ENCODE measurements at places on chromosomes 7 and 10. TPM values are rescaled to one million over a fixed set of nuclear protein-coding genes. Genes with fewer than 3 reads are reported as not detected.

DNA sequence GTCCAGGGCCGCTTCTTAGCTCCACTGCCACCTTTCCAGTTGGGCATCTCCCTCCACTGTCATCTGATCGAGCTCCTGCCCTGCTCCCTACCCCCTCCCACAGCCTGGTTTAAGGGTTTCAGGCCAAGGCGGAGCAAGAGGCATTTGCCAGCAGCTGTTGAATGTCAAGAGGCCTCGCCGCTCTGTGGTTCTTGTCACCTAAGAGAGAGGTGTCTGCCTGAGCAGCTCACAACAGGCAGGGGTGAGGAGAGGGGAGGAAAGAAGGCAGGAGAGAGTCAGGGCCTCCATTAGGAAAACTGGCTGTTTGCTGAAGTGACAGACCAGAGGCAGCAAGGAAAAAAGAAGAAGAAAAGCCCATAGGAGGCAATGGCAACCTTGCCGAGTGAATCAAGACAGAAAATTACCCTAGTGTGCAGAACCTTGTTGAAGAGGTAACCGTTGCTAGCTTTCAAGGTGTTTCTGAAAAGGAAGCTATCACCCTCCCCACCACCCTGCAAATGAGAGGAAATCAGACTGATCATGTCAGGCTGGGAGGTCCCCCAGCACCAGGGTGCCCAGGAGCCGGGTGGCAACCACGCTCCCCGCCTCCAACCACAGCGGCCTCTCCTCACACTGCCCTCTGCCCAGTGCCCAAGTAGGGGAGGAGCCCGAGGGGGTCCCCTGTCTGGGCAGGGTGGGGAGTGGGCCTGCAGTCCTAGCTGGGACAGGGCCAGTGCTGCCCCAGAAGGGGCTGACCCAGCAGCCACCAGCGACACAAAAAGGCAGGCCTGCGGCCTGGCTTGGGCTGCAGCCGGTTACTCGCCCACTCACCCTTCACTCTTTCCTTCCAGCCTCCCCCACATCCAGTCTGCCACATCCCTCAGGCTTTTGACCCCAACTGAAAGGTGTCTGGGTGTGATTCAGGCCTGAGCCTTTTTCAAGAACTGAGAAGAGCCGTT lies 7.1 kb downstream of the GATA3 start:
- DNase-seq, result no peak

DNA sequence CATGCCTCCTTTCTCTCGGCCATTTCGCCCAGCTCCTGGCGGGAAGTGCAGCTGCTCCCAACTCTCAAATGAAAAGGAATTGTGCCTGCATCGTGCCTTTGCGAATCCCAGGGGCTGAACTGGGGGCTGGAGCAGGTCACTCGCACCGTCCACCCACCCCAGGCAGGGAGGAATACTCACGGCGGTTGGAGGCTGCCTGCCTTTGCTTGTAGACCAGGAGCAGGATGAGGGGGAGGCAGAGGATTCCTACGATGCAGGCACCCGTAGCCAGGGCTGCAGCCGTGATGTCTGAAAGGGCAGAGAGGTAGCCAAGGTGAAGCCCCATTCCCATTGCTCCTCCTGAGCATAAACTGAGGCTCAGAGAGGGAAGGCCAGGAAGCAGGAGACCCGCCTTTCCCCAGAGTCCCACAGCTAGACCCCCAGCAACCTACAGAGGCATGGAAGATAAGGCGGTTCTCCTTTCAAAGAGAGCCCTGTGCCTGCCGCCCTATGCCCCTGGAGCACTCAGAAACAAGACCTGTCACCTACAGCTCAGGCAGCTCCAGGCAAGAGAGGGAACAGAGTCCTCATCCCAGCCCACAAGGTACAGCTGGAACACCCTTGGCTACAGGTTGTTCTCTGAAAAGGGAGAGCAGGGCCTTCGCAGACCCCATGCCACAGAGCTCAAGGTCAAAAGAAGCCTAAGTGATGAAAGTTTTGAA lies 18.0 kb downstream of the VSIR start:
- DNase-seq, result no peak

- no peak for DNase-seq
Observed at GRCh38 chr10:3532644-3533043, 252.4 kb downstream of the KLF6 start.

GRCh38 chr10:69844698-69845097 lies 43.0 kb downstream of the COL13A1 start:
- no peak for DNase-seq

GRCh38 chr10:75708060-75708459 lies 276.6 kb downstream of the LRMDA start:
- no peak for DNase-seq

- DNase-seq, result peak; percentile 41
Observed at GRCh38 chr7:66952343-66953043, 31.5 kb downstream of the TMEM248 start.

- DNase-seq, result no peak
Observed at GRCh38 chr10:62001898-62002297, 100.4 kb downstream of the ARID5B start.

LIPN gene
- not detected for total RNA-seq

ITPRIP gene
- total RNA-seq, result 5.9 TPM

GRCh38 chr10:68231106-68231816 lies 652 bp downstream of the ATOH7 start:
- peak; percentile 58 for DNase-seq

DNA sequence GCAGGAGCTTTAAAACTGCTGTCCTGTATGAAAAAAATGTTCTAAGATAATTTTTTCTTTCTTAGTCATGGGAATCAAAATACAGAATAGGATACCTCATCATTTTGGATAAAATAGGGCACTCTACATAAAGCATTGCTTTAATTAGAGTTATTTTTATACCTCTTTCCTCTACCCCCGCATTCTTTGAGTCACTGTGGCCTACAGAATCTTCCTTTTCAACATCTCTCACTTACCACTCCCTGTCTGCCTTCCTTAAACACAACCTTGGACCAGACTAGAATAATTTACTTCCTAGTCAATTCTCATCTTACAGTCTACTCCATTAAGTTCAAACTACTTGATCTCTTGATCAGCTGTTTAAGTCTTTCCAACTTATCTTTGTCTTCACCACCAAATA lies 462.3 kb downstream of the PHTF2 start:
- no peak for DNase-seq

GRCh38 chr7:129773328-129773731 lies 161.8 kb downstream of the NRF1 start:
- DNase-seq, result no peak

DNA sequence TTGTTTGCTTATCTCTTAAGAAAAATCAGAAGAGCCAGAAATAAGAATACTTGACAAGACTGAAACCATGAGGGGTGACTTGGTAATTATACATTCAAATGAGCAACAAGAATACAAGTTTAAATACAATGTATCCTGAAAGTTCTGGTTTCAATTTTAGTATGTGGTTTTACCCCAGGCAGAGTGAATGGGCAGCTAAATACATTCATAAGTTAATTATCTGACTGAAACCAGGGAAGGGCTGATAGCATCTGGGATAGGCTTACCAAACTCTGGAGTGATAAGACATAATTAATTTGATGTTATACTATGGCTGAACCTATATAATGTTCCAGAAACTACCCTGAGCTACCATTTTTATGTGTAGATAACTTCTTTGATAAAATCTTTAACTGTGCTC lies 252.2 kb upstream of the PLXNA4 start:
- no peak for DNase-seq

- DNase-seq, result peak; percentile 44
Observed at GRCh38 chr7:151058781-151059366, 515 bp upstream of the SLC4A2 start.

VWA2 gene
- total RNA-seq, result 2.6 TPM

GRCh38 chr10:22606164-22606614 lies 108.2 kb downstream of the PIP4K2A start:
- DNase-seq, result no peak

GPR141 gene
- 0.40 TPM for total RNA-seq

GRCh38 chr10:120981601-120982391 lies 130.6 kb downstream of the WDR11 start:
- DNase-seq, result no peak

DNA sequence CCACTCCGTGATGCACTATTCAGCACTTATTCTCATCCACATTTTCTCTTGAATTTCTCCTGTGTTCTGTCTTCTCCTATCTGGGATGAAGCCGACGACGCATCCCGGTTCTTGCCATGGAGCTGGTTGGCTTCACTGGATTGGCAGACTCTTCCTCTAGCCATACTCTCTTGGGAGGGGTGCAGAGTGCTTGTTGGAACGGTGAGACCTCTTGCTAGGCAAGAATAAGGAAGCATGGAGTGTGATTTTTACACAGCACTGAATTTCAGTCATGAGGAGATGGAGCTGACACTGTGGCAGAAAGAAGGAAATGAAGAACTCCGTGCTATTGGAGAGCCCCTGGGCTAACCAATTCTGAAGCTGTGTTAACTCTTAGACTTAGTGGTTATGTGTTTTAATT lies 28.2 kb upstream of the ZNF32 start:
- no peak for DNase-seq

GRCh38 chr7:30428246-30429155 lies 50.1 kb downstream of the NOD1 start:
- peak; percentile 62 for DNase-seq

DNA sequence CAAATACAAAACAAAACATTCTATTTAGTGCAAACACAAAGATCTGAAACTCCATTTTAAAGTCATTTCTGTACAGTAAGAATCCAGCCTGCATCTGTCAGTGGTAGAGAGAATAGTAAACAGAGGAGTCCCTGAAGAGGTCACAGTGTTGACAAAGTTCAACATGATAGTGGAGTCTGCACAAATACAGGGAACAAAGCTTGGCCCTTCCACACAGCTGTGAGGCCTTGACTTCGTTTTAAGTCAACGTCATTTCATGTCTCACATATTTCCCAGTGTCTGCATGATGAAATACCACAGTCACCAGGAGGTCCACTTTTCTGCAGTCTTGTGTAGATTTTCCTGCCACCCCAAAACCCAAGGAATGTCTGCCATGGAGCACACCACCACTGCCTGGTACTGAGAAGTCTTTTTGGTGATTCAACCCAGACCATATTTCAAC lies 33.0 kb downstream of the CYP26A1 start:
- no peak for DNase-seq

ATAD1 gene
- total RNA-seq, result 38.1 TPM

- DNase-seq, result no peak
Observed at GRCh38 chr7:455110-455928, 64.3 kb downstream of the PDGFA start.

VWDE gene
- total RNA-seq, result 1.2 TPM

DNA sequence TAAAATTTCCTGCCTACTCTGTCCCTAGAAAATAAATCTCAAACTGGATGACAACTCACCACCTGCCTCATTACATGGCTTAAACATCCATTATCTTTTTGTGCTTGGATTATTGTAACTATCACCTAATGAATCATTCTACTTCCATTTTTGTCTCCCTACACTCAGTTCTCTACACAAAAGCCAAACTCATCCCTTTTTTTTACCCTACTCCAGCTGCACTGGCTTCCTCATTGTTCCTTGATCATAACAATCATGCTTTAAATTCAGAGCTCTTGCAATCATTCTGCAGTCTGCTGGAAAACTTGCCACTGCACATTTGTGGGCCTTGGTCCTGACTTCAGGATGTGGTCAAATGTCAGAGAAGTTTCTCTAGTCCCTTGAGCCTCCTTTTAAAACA lies 280.0 kb downstream of the DGKB start:
- no peak for DNase-seq

DNA sequence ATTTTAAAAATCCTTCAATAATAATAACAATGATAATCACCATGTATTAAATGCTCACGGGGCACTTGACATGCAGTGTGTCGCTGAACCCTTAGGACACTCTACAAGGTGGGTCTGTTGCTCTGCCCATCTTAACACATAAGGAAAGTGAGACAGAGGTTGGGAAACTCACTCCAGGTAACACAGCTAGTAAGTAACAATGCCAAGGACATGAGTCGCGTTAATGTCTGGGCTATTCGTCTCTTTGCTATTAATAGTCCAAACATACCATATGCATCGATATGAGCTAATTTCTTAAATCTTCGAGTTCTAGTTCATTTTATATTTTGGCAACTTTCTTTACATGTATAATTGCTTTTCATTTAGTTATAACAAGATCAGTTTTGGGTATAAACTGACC lies 79.5 kb downstream of the BEND7 start:
- DNase-seq, result no peak

LFNG gene
- 105 TPM for total RNA-seq

DNA sequence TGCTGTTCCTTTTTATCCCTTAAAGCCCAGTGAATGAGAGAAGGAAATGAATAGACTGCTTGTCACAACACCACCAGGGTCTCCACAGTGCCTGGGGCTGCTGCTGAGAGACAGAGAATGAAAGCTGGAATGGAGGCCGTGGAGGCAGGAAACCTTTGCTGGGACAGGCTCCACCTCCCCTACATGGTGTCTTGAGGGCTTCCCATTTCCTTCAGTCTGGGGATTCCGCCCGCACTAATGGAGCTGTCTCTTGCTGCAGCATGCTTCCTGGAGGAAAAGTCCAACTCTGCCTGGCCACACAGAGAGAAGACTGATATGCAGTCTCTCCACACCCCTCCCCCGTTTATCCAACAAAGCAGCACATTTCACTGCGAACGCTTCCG lies 54.5 kb downstream of the LRRC4 start:
- DNase-seq, result no peak

TEX47 gene
- not detected for total RNA-seq

GRCh38 chr10:34216348-34216945 lies 598.6 kb downstream of the PARD3 start:
- no peak for DNase-seq

IFIT3 gene
- 4.3 TPM for total RNA-seq

VSIR gene
- total RNA-seq, result 42.8 TPM

DNA sequence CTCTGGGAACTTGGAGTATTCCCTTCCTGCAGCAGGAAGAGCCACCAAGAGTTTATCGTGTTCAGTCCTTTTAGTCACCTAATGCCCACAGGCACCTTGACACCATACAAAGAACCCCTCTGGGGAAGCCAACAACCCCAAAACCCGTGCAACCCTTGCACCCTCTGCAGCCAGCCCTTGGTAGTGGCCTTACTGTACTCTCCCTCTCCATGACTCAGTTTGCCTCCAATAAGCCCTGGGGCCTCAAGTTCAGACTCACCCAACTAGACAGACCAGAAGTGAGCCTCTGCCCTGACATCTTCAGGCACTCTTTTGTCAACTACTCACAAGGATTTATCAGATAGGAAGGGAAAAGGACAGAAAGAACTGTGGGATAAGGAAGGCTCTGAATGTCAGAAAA lies 30.9 kb downstream of the KCNMA1 start:
- no peak for DNase-seq
